ENCODE measurements at places on chromosomes 6 and 20. TPM values are rescaled to one million over a fixed set of nuclear protein-coding genes. Genes with fewer than 3 reads are reported as not detected.

DNA sequence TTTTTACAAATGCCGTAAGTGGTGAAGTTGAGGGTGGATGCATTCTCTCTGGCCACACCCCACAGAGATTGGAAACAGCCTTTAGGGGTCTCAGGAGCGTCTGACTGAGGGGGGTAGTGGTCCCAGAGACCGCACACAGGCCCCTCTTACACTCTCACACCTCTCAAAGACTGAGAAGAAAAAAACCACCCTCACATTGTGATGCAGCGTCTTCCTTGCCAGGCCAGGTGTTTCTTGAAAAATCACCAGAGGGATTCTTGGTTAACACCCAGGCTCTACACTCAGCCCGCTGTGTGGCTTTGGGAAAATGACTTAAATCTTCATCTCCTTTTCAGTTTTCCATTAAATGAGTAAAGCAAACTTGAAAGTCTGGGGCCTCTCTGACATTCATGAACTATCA is 115.8 kb upstream of the SPTLC3 start:
- DNase-seq: no peak

The ATRN gene
- 7.3 TPM for total RNA-seq

The ARMH2 gene
- total RNA-seq: not detected

The ZC3H12D gene
- total RNA-seq: 27.9 TPM

- DNase-seq: peak; percentile 57
These were observed 18.6 kb upstream of the FOXO3 start for GRCh38 chr6:108541843-108542759.

The KIAA0408 gene
- total RNA-seq: 2.3 TPM

- DNase-seq: peak; percentile 84
These were observed 11.2 kb downstream of the TLDC2 start for GRCh38 chr20:36886859-36887751.

The TEAD3 gene
- total RNA-seq: 0.66 TPM

Data from activated naive CD8-positive, alpha-beta T cell treated with anti-CD3 and anti-CD28 coated beads for 36 hours (primary cell).